ENCODE measurements at places on chromosomes 7 and 10.
A peak's percentile ranks its signal among the peaks of the same experiment; 100 is the strongest.

GRCh38 chr7:107233174-107233573, 64.4 kb downstream of the HBP1 start:
- no peak overlapping the region for H3K27ac ChIP-seq
- DNase-seq: peak; percentile 40
- H3K4me1 ChIP-seq: peaks cover 4% of the 10 kb centered on the region
- no peak overlapping the region for H3K4me3 ChIP-seq
- H3K27me3 ChIP-seq: no peaks in the 10 kb centered on the region

DNA sequence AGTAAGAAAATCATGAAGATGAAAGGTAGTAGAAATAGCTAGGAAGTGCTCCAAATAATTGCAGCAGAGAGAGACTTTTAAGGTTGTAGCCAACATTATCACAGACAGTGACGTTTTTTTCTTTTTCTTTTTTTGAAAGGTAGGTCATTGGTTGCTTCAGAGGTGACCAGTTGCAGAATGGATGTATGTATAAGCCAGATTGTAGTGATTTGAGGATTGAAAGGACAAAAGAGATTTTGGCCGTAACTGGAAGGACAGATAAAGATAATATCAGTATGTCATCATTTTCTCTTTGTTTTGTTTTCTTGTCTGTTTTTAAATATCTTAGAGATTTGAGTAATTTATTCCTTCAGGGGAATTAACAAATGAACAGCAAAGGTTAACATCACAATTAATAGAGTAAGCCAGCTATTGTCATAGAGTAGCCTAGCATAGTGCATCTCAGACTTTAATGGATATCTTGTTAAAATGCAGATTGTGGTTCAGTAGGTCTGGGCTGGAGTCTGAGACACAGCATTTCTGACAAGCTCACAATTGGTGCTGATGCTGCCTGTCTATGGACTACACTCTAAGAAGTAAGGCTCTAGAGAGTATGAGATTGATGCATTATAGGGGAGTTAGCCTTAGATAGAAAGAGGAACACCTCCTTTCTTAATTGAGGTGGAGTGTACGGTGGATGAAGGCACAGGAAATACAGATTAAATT, 28.3 kb downstream of the CDK13 start:
- no peak for DNase-seq
- H3K36me3 ChIP-seq: no peaks in the 10 kb centered on the region
- peaks cover 4% of the 10 kb centered on the region for H3K4me1 ChIP-seq
- H3K27me3 ChIP-seq: no peaks in the 10 kb centered on the region
- H3K4me3 ChIP-seq: no peak overlapping the region

DNA sequence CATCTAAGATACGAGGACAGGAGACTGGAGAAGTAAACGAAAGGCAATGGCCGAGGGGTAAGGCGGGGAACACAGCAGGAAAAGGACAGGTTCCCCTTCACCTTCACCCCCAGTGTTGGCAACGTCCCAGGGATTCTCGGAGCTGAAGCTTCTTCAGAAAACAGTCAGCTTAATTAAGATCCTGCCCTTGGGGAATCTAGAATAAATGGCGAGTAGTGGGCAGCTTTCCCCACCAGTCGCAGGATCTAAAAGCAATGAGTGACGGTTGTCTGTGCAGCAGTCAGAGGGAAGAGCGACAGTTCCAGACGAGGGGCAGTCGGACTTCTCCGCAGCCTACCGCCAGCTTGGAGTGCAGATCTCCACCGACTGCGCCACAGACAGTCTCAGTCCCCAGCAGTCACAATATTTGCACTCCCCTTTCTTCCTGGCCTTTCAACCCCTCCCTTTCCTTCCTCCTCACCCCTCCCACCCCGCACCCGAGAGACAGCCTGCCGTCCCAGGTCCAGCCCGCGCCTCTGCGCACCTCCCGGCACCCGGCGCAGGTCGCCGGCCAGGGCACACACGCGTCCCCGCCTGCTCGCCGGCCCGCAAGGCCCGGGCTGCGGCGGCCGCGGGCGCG, 10.9 kb upstream of the SP8 start:
- H3K4me3 ChIP-seq: peak overlapping the region; percentile 17
- H3K4me1 ChIP-seq: peaks cover 4% of the 10 kb centered on the region
- no peaks in the 10 kb centered on the region for H3K36me3 ChIP-seq
- H3K27me3 ChIP-seq: peaks cover 23% of the 10 kb centered on the region
- peak overlapping the region; percentile 38 for H3K27ac ChIP-seq

DNA sequence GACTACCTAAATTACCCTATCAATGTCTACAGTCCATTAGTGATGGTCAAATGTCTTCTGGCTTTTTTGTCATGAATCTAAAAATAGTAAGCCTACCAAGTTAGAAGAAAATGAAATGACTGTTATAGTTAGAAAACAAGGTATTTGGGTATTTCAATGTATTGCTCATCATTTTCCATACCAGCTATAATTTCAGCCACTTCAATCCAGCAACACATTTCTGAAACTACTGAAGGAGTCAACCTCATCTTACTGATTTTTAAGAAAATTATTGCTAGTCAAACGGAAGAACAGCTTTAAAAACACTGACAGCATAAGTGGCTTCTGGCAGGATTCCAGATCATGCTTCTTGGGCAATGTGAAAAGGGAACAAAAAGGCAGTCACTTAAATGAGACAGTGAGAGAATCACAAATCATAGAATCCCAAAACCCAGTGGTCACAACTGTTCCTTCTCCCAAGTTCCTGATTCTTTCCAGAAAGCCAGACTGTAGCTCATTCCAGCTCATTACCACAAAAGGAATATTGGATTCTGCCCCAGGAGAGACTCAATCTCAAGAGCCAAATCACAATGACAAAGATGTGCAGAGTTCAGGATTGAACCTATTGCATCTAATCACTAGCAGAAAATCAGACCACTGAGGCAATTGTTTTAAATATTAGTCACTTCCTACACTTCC, 61.2 kb upstream of the LRRN3 start:
- no peaks in the 10 kb centered on the region for H3K36me3 ChIP-seq
- DNase-seq: no peak
- H3K27me3 ChIP-seq: no peaks in the 10 kb centered on the region
- H3K27ac ChIP-seq: no peak overlapping the region
- no peaks in the 10 kb centered on the region for H3K4me1 ChIP-seq

DNA sequence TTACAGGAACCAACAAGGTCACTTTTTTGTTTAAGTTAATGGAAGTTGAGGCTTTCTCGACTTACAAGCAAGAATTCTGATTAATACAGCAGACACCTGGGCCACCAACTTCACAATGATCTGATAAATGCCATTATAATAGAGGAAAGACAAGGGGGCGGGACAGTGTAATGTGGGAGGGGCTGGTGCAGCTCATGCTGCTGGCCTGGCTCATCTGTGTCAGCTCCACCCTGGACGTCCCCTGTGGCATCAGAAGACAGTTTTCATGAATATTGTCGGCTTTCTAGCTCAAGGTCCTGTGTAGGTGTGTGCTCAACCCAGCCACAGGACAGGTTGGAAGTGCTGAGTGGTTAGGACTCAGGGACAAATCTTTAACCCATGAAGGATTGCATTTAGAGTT, 57.0 kb downstream of the MTURN start:
- H3K4me3 ChIP-seq: no peak overlapping the region
- H3K27ac ChIP-seq: no peak overlapping the region
- H3K36me3 ChIP-seq: no peaks in the 10 kb centered on the region
- DNase-seq: no peak
- no peaks in the 10 kb centered on the region for H3K4me1 ChIP-seq
- no peaks in the 10 kb centered on the region for H3K27me3 ChIP-seq

DNA sequence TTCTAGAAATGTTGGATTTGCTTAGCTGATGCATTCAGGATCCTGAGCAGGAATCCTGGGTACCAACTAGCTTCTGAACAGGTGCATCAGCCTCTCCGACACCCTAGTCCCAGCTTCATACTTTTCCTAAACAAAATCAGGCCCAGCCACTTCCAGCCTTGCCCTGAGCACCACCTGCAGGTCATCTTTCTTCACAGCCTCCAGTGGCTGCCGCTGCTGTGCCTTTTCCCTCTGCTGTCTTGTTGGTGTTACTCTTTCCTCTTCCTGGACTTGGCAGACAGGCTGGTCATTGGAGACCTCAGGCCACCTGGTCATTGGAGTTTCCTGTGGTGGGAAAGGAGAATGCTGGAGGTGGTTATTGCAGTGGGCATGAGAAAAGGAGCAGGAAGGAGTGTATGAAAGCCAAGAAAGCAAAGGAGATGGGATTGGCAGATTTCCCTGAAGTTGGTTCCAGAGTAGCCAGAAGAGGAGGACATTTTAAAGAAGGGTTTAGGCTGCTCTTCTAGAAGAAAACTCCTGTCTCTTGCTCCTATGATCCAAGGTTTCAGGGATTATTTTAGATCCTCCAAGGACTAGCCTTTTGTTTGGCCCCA, 48.2 kb upstream of the NFKB2 start:
- no peak overlapping the region for H3K27ac ChIP-seq
- peaks cover 4% of the 10 kb centered on the region for H3K36me3 ChIP-seq
- no peaks in the 10 kb centered on the region for H3K27me3 ChIP-seq
- peaks cover 2% of the 10 kb centered on the region for H3K4me1 ChIP-seq
